Activated CD8-positive, alpha-beta T cell treated with anti-CD3 and anti-CD28 coated beads, Interleukin-2, amount 10 ng/mL, durations not matched to agents 7 days and 5 days (primary cell): ENCODE measurements at places on chromosomes 1 and 21.

GRCh38 chr1:79716447-79716846 is 709.9 kb upstream of the ADGRL4 start:
- DNase-seq: no peak

GRCh38 chr1:6130036-6130435 is 50.1 kb downstream of the CHD5 start:
- DNase-seq: no peak

- no peak for DNase-seq
Observed at GRCh38 chr21:44057960-44058651, 46.0 kb downstream of the TRAPPC10 start.

DNA sequence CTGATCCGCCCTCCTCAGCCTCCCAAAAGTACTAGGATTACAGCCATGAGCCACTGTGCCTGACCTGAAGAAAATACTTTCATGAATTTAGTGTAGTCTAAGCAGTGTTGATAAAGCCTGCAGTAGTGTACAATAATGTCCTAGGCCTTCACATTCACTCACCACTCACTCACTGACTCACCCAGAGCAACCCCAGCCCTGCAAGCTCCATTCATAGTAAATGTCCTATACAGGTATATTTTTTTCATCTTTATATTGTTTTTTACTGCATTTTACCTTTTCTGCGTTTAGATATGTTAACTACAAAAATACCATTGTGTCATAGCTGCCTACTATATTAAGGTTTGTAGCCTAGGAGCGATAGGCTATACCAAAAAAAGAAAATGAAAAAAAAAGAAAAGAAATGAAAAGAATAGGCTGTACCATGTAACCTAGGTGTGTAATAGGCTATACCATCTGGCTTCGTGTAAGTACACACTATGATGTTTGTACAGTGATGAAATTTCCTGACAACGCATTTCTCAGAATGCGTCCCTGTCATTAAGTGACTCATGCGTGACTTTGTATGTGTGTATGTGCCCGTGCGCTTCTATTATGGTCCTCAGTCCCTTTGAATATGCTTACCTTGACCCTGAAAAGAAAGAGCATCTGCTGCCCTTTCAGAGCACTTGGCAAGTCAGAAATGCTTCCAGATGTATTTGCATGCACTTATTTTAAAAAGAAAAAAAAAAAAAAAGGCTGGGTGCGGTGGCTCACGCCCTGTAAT is 9.2 kb upstream of the SLAMF8 start:
- no peak for DNase-seq
